ENCODE measurements at places on chromosomes 12 and 14. TPM values are rescaled to one million over a fixed set of nuclear protein-coding genes. Genes with fewer than 3 reads are reported as not detected.
A peak's percentile ranks its signal among the peaks of the same experiment; 100 is the strongest.

Gene ARID2
- 38.3 TPM for total RNA-seq

- peaks cover 25% of the 10 kb centered on the region for H3K4me1 ChIP-seq
- H3K36me3 ChIP-seq: peaks cover 8% of the 10 kb centered on the region
- H3K27ac ChIP-seq: no peak overlapping the region
- no peak for DNase-seq
These were observed 10.5 kb upstream of the SELPLG start for GRCh38 chr12:108643941-108644810.

DNA sequence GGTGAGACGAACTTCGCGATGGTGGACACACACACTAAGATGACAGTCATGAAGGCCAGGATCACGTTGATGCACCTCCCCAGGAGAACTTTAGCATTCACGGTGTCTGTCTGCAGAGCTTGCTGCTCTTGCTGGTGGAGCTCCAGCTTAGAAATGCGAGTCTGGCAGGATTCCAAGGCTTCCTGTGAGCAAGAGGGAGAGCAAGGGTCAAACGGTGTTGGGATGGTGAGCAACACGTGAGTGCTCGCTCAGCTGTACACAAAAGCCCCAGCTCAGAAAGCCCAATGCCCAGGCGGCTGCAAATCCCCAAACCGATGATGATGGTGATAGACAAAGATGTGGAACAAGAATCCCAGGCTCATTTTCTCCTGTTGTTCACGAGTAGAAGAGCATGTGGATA lies 78.8 kb downstream of the TMCC3 start:
- H3K27ac ChIP-seq: no peak overlapping the region
- no peaks in the 10 kb centered on the region for H3K4me1 ChIP-seq
- H3K27me3 ChIP-seq: peaks cover 26% of the 10 kb centered on the region

GRCh38 chr12:14948672-14949071 lies 10.3 kb upstream of the ERP27 start:
- H3K27ac ChIP-seq: peak overlapping the region; percentile 95
- DNase-seq: peak; percentile 78
- no peaks in the 10 kb centered on the region for H3K27me3 ChIP-seq

Data from activated CD8-positive, alpha-beta memory T cell treated with anti-CD3 and anti-CD28 coated beads, Interleukin-2, amount 10 ng/mL, durations not matched to agents 7 days and 5 days (primary cell).